ENCODE measurements at places on chromosomes 4 and X.

GRCh38 chrX:63503541-63503940 lies 152.4 kb upstream of the SPIN4 start:
- no peak for DNase-seq

DNA sequence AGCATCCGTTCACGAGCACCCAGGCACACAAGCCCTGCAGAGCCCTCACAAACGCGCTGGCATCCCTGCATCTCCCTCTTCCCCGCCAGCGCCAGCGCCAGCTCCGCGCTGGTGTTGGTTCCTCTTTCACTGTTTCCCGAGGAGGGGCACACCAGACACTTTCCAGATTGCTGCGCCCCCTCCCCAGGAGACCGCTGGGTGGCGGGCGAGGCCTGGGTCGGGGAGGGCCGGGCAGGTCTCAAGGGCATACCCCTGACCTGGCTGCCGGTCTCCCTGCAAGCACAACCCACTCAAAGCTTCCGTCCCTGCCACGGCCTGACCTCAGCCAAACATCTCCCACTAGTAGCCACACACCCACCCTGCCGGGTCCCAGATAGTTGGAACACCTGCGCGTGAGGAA lies 2.2 kb upstream of the NKX1-1 start:
- DNase-seq: no peak

GRCh38 chr4:25913056-25913850 lies 767 bp upstream of the SMIM20 start:
- no peak for DNase-seq

- DNase-seq: no peak
Measured at GRCh38 chr4:161359491-161359890, 804.3 kb downstream of the FSTL5 start.

DNA sequence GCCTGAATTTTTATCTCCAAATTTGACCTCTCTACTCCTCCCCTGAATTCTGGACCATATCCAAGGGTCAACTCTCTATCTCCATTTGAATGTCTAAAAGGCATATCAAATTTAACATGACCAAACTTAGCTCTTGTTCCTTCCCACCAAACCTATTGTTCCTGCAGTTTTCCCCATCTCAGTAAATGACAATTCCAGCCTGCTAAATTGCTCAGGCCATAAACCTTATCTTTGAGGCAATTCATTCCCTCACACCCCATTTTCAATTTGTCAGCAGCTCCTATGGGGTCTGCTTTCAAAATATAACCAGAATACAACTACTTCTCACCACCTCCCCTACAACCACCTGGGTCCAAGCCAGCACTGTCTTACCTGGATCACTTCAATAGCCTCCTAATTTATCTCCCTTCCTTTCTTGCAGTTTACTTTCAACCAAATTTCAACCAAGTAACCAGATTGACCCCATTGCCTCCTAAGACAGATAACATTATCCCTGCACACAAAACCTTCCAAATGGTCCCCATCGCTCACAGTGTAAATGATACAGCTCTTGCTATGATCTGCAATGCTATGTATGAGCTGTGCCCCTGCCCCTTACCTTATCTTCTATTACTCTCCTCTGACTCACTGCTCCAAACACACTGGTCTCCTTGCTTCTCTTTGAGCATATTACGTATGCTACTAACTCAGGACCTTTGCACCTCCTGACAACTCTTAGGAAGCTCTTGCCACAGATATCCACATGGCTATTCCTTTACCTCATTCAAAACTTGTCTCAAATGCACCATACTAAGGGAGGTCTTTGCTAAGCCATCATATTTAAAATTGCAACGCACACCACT lies 66.0 kb downstream of the CAMK2D start:
- DNase-seq: no peak

GRCh38 chrX:121258545-121258944 lies 211.1 kb downstream of the GLUD2 start:
- DNase-seq: no peak
